ENCODE measurements at places on chromosomes 6 and 20.

DNA sequence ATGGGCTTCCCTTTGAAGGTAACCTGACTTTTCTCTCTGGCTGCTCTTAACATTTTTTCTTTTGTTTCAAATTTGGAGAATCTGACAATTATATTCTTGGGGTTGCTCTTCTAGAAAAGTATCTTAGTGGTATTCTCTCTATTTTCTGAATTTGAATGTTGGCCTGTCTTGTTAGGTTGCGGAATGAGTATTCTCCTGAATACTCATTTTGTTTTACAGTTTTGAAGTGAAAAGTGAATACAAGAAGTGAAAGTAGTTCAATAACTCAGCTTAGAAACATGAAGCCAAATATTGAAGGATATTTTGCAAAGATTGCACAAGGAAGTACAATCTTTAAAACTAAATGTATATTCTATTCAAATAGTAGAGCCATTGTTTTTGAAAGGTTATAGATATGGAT is 120.2 kb upstream of the MAP3K4 start:
- DNase-seq: no peak

- no peak for DNase-seq
Measured at GRCh38 chr6:22828179-22829062, 259.1 kb downstream of the HDGFL1 start.

GRCh38 chr6:129749749-129750120 is 39.8 kb upstream of the ARHGAP18 start:
- no peak for DNase-seq

DNA sequence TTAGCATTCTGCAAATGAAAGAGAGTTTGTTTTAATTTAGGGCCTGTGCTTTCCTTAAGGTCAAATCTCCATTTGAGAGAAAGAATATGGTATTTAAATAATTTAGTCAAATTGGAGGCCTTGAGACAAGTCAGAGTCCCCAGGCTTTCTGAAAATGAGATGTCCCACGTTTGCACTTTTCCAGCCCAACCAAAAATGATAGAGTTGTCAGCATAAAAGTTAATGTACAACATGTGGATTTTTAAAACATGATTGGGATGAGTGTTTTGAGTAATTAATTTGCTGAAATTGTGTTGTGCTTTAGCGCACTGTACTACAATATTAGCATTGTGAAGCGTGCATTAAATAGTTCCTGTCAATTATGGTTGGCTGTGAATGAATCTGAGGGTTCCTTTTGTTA is 10.0 kb downstream of the CD83 start:
- DNase-seq: no peak

- DNase-seq: no peak
Measured at GRCh38 chr6:156391977-156392376, 385.2 kb upstream of the ARID1B start.

DNA sequence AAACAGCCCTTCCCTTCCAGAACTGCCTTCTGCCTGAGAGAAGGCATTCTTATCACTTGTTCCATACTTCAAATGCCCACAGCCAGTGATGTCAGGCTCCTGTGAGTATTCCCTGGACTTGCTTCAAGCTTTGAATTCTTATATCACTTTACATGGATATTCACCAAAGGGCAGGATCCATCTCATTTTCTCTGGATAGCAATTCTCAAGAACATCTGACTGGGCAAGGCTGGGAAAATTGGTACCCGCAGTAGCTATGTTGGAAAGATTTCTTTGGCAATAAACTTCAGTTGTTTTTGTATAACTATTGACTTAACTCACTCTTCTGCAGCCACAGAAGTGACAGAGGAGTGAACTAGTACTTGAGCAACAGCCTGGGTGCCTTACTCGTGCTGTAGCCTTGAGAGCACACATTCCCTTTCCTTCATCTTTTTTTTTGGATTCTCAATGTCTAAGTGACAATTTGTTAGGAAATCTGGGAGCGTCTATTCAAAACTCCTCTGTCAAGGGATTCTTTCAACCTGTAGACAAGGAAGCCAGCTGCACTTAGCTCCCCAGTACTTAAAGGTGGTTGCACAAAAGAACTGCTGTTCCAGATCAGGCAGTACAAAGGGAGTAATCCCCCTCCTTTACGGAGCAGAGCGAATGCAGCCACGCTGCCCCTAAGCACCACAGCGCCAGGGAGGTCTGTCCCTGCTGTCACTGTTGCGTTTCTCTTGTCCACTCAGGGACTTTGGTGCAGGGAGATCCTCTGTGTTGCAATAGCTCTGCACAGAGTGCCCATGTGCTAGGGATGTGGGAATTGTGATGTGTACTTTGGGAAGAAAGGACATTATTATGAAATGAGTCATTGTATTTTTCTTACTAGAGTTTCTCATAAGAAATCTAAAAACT is 69.6 kb downstream of the JAG1 start:
- DNase-seq: no peak

- DNase-seq: no peak
Measured at GRCh38 chr6:123030282-123030681, 34.2 kb downstream of the CLVS2 start.

- DNase-seq: no peak
Measured at GRCh38 chr20:57977141-57977540, 251.3 kb downstream of the ANKRD60 start.

DNA sequence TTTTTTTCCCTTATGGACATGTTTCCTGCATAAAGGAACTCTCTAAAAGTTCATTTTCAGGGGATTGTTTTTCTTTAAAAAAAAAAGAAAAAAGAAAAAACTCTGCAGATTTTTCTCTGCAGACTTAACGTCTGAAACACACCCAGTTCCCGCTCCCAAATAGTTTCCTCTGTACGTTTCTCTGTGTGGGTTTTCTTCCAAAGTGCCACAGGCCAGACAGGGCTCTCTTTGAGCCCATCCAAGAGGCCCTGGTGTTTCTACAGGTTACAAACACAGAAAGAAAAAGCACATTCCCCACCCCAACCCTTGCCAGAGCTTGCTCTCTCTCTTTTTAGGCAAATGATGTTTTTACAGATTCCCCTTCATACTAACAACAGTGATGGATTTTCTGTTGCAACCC is 258.6 kb downstream of the FNDC1 start:
- no peak for DNase-seq

DNA sequence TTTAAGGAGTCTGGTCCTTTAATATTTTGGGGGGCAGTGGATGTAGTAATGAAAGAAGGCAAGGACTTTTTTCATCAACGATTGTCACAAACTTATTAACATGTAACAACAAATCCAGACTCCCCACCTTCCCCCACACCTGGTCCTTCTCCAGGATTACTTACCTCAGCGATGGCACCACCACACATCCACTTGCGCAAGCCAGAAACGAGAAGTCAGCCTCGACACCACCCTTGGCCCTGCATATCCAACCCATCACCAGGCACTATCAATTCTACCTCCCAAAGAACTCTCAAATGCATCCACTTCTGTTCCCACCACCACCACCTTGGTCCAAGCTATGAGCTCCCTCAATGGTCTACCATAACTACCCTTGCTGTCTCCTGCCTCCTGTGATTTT is 6.6 kb downstream of the EZR start:
- DNase-seq: no peak

- no peak for DNase-seq
Measured at GRCh38 chr6:37531437-37532036, 31.8 kb upstream of the CCDC167 start.

GRCh38 chr6:3088968-3089367 is 20.7 kb downstream of the RIPK1 start:
- DNase-seq: no peak

GRCh38 chr6:169247991-169248390 is 5.7 kb downstream of the THBS2 start:
- DNase-seq: no peak

- no peak for DNase-seq
Measured at GRCh38 chr6:155185544-155185943, 78.3 kb upstream of the CLDN20 start.

GRCh38 chr20:49328790-49329189 is 50.9 kb upstream of the ZNFX1 start:
- no peak for DNase-seq

DNA sequence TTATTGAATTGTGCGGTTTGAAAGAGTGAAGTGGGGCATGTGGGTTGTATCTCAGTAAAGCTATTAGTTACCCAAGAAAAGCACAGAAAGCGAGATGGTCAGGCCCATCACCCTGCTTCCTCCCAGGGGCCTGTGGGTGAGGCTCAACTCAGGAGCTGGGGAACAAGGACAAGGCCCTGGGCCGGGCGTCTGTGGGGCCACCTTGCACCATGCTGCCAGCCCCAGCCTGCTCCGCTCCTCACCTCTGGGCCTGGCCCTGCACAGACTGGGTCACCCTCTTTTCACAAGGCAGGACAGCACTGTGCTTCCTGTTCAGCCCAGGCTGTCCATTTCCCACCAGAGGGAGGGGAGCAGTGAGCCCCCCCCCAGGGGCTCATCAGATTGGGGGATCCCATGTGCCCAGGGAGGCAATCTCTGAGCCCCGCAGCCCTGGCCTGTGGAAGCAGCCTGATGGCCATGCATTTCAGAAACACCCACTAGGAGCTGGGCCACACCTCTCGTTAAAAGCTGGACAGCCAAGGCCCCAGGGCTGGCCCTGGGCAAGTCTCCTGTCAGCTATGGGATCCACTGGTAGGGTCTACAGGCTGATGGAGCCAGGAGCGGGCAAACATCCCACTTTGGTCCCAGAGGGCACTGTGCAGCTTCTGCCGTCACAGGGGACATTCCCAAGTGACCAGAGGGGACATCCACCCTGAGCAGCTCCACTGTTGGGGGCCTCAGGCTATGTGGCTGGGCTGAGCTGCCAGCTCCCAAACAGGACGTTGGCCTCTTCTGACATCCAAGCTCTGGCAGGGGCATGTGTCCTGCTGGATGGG is 55.9 kb downstream of the YTHDF1 start:
- no peak for DNase-seq

GRCh38 chr20:54174457-54175175 is 830 bp upstream of the CYP24A1 start:
- DNase-seq: no peak

DNA sequence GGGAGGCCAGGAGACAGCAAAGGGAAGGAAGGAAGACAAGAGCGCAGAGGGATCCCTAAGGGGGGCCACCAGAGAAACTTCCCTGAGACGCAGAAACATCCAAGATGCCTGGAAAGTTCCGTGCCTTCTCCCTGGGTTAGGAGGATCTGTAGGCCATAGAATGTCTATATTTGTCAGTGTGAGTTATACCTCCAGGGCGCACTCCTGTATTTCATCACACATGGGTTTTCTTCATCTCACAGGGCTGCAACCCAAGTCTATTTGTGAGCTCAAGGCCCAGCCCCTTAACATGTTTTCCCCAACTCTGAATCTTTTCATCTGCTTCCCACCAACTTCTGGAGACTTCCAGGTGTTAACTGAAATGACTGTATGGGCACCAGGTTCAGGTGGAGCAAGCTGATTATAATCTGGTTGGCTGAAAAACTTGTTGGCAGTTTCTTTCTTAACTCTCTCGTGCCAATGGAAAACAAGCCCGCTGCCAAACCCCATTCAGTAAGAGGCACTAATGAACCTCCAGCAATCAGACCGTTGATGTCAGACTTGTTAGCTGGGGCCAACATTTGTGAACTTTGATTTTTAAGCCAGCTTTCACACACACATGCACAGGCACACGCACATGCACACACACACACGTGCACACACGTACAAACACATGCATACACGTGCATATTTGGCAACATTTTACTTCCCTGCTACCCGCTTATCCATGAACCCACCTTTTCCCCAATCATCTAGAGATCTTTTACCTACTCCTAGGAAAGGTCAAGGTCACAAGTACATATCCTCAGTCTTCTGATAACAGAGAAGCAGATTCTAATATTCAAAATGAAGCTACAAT is 247.5 kb upstream of the GMDS start:
- no peak for DNase-seq

GRCh38 chr6:43172104-43173007 is 1.3 kb downstream of the SRF start:
- peak; percentile 32 for DNase-seq

DNA sequence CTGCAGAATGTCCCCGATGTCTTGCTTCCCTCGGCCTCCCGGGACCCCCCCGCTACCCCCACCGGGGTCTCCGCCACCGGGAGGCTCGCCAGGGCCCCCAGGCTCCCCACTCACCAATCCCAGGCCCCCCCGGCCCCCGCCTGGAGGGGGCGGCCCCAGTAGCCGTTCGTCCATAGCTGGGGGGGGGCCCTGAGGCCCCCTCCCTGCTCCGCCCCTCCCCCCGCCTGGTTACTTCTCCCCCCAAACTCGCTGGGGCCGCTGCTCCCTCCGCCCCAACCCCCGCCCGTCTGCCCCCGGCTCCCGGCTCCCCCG is 304 bp downstream of the PBX2 start:
- DNase-seq: no peak

DNA sequence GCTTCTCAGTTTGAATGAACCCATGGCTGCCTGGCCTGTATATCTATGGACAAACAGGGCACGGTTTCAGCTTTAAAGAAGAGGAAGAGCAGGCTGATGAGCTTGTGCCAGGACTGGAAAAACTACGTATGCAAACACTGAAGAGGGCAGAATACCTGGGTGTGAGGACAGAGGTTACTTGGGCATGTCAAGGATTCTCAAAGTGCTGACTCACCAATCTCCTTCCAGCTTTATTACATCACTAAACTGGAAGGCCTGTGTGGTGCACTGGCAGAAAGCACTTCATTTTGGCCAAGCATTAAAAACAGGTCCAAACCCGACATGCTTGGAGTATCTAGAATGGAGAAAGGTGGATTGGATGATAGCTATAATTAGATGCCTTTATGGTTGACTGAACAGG is 95.2 kb downstream of the GMPR start:
- no peak for DNase-seq

DNA sequence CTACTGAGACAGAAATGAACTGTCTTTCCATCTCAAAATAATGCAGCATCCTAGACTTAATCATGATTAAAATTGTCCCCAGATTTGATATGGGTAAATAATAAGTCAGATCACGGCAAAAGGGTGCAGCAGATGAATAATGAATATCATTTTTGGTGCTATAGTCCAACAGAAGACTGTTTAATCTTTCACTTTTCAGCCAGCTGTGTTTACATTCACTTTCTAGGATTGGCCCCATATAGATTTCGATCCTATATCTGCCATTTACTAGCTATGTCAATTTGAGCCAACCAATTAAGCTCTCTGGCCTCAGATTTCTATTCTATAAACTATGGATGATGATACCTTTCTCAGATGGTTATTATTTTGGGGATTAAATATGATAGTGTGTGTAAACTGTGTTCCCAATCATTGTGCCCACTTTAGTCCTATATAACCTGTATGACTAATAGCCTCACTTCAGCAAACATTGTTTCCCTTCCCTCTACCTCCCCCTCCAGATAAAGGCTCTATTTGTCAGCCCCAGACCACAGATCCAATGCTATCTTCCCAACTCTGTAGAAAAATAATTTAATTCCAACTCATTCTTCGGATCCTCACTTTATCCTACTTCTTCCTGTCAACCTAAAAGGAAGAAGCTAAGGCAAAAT is 53.6 kb upstream of the NT5E start:
- no peak for DNase-seq

Measured in activated CD8-positive, alpha-beta memory T cell treated with anti-CD3 and anti-CD28 coated beads for 1 hour (primary cell).